ENCODE measurements at places on chromosomes 1 and 21. TPM values are rescaled to one million over a fixed set of nuclear protein-coding genes. Genes with fewer than 3 reads are reported as not detected.

DNA sequence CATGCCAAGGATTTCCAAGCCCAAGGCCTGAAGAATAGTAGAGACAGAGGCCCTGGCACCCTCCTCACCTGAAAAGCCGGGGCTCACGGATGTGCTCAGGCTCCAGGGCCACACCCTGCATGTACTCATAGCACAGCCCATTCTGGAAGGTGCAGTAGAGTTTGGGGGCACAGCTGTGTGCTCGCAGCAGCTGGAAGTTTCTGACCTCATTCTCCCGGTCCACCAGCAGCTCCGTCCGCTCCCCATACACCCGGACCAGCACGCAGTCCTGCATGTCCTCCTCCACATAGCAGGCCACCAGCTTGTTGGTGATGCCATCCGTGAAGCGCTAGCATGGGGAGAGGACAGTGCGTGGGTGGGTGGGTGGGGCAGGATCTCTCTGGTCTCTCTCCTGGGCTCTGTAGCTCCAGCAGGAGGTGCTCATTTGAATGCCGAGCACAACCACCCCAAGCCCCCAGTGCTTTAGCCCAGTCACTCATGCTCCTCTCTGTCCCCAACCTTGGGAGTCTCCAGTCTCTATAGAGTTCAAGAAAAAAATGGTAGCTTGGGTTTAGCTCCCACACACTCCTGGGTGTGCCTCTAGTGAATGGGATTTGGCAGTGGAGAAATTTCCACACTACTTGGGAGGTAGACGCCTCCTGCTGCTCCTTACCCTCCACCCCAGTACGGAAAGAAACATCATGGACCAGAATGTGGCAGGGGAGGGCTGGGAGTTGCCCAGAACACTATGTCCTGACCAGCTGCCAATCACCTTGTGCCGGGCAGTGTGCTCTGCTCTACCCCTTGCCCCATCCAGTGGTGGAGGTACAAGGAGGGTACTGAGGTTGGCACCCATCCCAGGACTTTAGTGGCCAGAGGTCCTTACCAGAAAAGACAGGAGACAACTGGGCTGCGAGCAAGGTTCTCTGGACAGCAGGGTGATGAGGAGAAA lies 1.9 kb downstream of the ETNK2 start:
- DNase-seq = no peak

GRCh38 chr1:183776731-183777130 lies 28.2 kb upstream of the RGL1 start:
- no peak for DNase-seq

DNA sequence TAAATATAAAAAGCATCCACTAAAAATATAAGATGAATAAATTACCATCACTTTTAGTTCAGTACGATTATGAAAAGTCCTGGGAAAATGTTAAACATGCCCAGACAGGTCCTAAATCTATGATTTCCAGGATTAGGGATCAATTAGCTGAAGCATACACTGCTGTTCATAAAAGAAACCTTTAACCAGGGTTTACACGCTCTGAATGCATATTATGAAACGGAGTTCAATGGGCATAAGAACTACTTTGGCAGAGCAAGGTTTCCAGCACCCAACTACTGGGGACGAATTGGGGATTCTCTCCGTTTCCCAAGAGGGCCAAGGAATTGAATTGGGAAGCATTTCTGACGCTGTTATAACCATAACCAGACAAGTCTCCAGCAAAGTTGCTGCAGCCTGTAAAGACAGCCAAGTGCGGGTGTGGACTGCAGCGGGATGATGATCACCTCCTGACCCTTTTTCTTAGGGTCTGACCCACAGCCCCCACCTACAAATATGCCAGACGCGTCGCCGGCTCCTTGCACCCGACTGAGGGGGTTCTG lies 1.6 kb downstream of the SLC30A1 start:
- DNase-seq = no peak

GRCh38 chr21:33948951-33949444 lies 33.4 kb upstream of the ATP5PO start:
- no peak for DNase-seq

Gene REN
- not detected for total RNA-seq

- DNase-seq = no peak
Measured at GRCh38 chr1:66326867-66327266, 207.1 kb upstream of the SGIP1 start.

DNA sequence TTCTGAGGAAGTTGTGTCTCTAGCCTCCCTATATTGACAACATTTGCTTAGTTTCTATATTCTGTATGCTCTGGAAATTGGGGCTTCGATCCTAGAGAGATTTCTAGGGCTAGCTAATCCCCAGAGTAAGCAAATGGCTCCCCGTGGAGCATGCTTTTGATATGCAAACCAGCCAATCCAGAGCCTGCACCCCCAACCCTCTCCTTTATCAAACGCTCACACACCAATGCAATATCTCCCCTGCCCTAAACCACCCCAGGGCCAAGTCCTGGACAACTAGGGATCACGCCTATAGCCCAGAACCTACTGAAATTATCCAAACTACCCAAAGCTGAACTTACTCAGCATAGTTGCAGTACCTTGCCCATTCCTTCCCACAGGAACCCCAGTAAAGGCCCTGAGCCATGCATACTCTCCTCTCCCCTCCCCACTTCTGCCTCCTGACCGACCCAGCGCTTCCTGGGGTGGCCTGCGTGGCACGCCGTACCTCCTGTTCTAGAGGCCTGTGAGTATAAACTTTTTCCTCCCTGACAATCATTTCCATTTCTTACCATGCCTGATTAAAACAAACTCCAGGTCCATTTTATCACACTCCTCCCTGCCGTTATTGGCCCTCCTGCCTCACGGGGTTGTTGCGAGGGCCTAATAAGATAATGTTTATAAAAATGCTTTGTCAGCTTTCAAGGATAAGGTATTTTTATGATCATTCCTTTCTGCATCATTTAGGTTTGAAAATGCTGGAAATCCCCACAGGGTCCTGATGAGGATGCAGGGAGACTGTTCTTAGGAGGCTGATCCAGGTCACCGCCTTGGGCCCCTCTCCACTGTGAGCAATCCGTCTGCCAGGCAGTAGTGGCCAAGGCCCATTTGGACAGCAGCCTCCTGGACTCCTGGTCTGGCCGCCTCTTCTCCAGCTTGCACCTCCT lies 102.7 kb downstream of the TENT5C start:
- no peak for DNase-seq

DNA sequence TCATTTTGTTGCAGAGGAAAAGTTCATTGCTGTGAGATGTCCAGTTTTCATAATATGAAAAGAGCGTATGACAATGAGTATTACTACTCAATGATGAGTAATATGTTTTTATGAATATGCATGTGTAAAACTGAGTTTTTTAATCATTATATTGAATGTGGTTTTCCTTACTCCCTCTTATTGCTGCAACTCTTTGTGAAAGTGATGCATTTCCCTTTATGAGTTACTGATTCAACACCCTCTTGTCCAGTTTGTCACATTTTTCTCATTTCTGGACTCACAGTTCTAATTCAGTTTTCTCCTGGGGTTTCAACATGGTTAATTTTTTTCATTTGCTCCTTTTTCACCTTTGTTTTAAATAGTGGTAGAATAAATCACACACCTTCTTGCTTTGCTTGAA lies 35.2 kb upstream of the KCNJ15 start:
- DNase-seq = no peak

Gene CD164L2
- not detected for total RNA-seq

DNA sequence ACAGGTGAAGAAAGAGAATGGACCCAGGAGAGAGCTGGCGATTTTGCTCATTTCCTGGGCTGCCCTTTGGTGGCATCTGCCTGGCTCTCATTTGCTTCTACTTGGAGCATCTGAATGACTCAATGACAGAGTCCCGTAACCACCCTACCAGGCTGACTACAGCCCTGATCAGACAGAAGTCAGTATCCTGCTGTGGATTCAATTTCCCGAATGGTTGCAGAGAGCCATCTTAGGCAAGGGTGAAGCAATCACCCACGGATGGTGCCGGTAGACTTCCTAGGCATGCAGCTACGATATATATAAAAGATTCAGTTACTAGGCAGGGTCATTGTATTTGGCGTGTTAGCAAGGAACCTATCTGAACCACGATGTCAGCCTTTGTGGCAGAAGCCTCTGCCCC lies 10.2 kb downstream of the AJAP1 start:
- no peak for DNase-seq

Gene OR10K2
- total RNA-seq = not detected

GRCh38 chr1:245000872-245001188 lies 136.5 kb upstream of the HNRNPU start:
- no peak for DNase-seq

Gene CXADR
- total RNA-seq = 0.44 TPM

- DNase-seq = no peak
Measured at GRCh38 chr1:27166351-27166802, 11.5 kb upstream of the SLC9A1 start.

Gene S100A9
- total RNA-seq = 17.8 TPM

DNA sequence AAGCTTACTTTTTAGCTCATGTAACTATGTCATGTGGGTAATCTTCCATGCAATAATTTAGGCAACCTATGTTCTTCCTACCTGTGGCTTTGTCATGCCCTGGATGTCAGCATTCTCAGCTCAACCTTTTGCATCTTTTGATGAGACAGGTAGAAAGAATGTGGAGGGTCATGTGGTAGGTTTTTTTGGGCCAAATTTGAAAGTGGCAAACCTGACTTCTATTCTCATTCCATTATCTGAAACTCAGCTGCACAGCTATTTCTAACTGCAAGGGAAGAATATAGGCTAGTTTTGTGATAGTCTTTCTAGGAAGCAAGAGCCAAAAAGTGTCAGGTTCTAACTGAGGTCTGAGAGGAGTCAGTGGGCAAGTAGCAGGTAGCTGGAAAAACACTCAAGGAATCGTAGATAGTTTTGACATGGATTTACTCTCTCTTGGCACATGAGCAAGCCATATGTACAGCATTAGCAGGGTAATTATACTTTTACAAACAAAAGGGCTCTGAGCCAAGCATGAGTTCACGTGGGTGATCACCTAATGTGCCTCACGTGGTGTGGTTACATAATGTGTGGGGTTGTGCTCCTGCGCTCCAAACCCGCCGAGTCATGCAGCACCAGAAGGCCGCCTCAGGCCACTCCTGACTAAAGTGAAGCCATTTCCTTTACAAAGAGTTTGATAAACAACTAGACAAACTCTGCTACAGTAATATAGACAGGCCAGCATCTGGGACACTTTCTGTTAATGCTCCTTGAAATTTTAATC lies 1013.8 kb downstream of the PLA2G4A start:
- DNase-seq = peak; percentile 25

DNA sequence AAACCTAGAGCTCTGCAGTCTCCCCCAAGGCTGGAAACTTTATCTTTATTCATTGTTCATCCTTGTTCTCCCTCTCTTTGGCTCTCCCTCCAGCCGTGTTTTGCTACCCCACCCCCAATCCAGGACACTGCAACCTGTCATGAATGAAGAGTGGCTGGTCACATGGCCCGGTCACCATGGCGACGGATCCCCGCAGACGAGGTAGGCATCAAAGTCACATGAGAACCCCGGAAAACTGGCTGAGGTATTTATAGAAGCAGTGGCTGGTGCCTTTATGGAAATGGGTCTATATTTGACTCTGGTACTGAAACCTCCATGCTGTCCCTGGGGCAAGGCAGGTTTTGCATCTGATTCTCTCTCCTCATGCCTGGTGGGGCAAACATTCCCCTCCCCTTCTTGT lies 13.4 kb upstream of the SLC6A17 start:
- DNase-seq = no peak

- no peak for DNase-seq
Measured at GRCh38 chr1:109433322-109433721, 7.1 kb upstream of the PSMA5 start.

GRCh38 chr1:103461161-103462105 lies 64.1 kb upstream of the RNPC3 start:
- peak; percentile 24 for DNase-seq

GRCh38 chr1:81129366-81129765 lies 671.4 kb upstream of the ADGRL2 start:
- peak; percentile 16 for DNase-seq

DNA sequence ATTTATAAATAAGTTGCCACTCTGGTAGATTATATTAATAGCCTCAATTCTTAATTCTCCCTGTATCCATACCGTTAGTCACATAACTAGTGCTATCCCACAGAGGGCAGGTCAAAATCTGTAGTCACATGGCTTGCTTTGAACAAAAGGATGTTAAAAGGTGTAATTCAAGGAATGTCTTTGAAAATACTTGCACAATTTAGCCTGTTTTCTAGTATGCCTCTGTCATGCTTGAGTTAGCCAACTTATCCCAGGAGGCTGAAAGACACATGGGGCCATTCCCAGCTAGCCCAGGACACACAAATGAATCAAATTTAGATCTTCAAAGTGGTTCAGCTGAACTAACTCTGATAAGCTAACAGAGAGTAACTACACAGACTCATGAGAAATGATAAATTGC lies 758.5 kb upstream of the NEGR1 start:
- DNase-seq = no peak

DNA sequence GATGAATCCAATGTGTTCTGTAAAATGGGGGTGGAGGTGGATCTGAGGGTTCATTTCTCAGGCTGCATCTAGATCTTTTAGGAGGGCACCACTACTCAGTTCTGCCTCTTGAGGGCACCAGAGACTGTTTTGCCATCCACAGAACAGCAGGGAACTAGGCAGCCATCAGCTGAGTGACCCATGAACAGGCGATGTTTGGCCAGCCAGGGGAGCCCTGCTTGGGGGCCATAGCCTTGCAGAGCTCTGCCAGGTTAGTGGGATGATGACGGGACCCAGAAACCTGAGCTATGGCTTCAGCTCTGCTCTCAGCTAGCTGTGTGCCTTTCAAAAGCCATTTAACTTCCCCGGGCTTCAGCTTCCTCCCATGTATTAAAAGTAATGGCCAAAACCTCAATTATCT lies 13.4 kb upstream of the NOS1AP start:
- DNase-seq = peak; percentile 67

Gene BCAS2
- 27.3 TPM for total RNA-seq

Gene TMEM240
- total RNA-seq = 3.5 TPM

DNA sequence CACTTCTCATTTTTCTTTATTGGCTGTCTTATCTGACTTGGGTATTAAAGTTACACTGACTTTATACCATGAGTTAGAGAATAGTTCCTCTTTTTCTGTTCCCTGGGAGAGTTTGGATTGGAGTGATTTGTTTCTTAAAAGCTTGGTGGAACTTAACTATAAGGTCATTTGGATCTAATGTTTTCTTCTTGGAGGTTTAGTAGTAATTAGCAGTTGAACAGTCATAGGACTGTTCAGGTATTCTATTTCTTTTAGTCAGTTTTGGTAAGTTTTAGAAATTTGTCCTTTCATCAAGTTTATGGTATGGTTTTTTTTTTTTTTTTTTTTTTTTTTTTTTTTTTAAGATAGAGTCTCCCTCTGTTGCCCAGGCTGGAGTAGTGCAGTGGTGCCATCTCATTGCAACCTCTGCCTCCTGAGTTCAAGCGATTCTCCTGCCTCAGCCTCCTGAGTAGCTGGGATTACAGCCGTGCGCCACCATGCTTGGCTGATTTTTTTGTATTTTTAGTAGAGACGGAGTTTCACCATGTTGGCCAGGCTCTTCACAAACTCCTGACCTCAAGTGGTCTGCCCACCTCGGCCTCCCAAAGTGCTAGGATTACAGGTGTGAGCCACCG lies 6.3 kb downstream of the TTC3 start:
- peak; percentile 10 for DNase-seq

- no peak for DNase-seq
Measured at GRCh38 chr1:58735586-58735985, 35.7 kb upstream of the MYSM1 start.

Gene SLC30A2
- total RNA-seq = 0.93 TPM
